Activated effector memory CD4-positive, alpha-beta T cell treated with anti-CD3 and anti-CD28 coated beads, Interleukin-2, amount 50 U/mL, for 16 hours (primary cell): ENCODE measurements at places on chromosomes 7 and 10.

GRCh38 chr10:88944813-88945212 lies 7.8 kb downstream of the ACTA2 start:
- no peak for DNase-seq

DNA sequence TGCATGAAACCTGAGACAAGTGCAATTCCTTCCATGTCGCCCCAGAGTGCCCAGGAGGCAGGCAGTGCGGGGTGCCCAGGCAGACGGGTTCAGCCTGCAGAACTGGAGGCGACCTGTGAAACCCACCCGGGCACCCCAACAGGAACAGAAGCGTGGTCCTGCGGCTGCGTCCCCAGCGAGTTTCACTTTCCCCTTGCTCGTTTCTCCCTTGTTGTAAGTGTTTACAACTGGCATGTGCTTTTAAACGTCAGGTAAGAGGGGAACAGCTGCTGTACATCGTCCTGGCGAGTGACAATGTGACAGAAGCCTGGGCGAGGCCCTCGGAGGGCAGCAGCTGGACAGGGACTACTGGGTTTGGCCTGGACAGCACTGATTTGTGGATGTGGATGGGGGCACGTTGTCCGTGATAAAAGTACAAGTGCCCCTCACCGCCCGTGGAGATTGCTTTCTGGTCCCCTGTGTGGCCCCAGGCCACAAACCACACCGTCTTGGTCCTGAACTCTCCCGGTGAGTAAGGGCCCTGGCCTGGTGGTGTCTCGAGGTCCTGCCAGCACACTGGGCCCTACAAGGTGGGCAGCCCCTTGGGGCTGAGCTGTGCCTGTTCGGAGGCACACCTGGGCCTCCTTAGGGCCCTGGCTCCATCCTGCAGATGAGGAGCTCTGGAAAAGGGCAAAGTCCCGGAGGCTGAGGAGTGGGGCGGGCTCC lies 4.0 kb downstream of the VENTX start:
- no peak for DNase-seq

- DNase-seq = no peak
Observed at GRCh38 chr10:28664369-28664740, 13.0 kb upstream of the BAMBI start.

- no peak for DNase-seq
Observed at GRCh38 chr10:100006243-100006886, 3.4 kb downstream of the DNMBP start.

DNA sequence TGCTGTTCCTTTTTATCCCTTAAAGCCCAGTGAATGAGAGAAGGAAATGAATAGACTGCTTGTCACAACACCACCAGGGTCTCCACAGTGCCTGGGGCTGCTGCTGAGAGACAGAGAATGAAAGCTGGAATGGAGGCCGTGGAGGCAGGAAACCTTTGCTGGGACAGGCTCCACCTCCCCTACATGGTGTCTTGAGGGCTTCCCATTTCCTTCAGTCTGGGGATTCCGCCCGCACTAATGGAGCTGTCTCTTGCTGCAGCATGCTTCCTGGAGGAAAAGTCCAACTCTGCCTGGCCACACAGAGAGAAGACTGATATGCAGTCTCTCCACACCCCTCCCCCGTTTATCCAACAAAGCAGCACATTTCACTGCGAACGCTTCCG lies 54.5 kb downstream of the LRRC4 start:
- no peak for DNase-seq

DNA sequence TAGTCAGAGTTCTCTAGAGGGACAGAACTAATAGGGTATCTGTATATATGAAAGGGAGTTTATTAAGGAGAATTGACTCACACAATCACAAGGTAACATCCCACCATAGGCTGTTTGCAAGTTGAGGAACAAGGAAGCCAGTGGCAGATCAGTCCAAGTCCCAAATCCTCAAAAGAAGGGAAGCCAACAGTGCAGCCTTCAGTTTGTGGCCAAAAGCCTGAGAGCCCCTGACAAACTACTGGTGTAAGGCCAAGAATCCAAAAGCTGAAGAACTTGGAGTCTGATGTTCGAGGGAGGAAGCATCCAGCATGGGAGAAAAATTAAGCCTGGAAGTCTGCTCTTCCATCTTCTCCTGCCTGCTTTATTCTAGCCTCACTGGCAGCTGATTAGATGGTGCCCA lies 1107.2 kb upstream of the CELF2 start:
- no peak for DNase-seq

GRCh38 chr10:114458955-114459354 lies 54.7 kb upstream of the AFAP1L2 start:
- DNase-seq = no peak

DNA sequence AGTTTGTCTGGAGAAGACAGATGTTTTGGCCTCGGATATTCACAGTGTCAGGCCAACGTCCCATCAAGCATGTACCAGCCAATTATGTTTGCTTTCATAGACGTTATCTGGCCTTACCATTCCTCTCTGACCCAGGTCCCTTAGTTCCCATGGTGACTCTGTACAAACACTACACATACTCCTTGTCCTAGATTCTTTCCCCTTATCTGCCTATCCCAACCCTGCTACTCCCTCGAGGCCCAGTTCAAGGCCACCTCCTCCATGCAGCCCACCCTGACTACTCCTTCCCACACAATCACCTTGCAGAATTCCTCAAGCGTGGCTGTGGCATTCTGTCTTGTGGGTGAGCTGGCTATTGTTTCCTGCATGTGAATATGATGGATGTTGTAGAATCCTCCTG lies 155.2 kb downstream of the PRKAG2 start:
- no peak for DNase-seq

DNA sequence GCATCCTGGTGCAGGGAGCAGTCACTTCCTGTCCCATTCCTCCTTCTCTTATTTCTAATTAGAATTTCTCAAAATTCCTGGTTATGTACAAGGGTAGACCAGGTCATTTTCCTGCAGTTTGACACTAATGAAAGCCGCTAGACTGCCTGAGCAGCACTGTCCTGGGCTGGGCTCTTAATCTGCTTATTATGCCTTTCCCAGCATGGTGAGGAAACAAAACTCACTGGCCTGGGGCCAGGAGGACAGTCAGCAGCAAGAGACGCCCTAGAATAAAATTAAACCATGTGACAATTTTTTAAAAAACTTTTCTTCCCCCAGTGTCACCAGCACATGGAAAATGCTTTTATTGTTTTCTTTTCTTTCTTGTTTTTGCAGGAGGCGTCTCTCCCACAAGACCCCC lies 647.5 kb downstream of the TYW1 start:
- DNase-seq = no peak

DNA sequence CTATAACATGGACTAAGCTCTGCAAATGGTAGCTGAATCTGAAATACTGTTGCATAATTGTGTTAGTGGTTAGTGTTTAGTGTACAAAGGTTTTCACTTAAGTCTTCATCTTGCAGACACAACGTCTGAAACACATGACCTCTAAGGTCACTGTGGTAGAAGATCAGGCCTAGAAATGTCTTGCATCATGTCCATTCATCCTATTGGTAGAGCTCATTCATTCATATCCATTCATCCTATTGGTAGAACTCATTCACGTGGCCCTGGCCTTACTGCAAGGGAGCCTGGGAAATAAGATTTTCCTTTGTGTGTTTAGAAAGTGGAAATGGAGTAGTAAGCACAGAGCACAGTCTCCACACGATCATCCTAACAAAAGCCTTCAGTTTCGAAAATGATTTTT lies 485.8 kb downstream of the PLXNA4 start:
- no peak for DNase-seq

DNA sequence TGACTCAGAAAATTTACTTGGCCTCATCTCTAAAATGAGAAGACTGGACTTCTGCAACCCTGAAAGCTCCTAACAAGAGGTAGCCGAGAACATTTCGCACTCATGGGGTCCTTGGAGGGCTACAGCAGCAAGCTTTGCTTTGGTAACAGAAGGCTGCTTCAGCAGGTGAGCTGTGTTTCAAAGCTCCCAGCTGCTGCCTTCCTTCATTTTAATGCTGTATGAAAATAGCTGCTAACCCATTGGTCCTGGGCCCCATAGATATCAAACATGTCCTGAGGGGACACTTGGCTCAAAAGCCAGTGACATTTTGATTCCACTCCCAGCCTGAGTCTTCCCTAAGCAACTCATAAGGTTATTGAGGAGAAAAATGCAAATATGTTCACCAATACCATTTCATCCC lies 14.3 kb upstream of the MALSU1 start:
- DNase-seq = no peak

DNA sequence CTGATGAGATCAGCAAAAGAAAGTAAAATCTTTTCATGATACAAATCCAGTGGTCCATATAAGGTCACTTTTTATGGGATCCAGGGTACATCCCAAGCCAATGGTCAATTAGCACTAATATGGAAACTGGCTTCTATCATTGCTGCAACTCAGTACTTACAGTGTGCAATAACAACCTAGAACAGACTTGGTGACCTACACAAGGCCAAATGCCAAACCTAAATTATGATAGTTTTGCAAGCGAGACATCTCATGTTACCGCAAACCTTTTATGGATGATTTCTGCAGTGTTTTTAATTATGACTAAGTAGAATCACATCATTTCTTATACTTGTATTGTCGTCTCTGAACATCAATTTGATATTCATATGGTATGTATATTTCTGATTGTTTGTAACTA lies 583.5 kb upstream of the SEMA3D start:
- DNase-seq = no peak

GRCh38 chr10:101229266-101230182 lies at the start of gene LBX1:
Gene LBX1, minus strand, starts transcription at chr10:101229463. Its CDS starts 648 bp downstream, at chr10:101228815.
- DNase-seq = no peak

- no peak for DNase-seq
Observed at GRCh38 chr7:20798081-20798693, 11.5 kb upstream of the SP8 start.

DNA sequence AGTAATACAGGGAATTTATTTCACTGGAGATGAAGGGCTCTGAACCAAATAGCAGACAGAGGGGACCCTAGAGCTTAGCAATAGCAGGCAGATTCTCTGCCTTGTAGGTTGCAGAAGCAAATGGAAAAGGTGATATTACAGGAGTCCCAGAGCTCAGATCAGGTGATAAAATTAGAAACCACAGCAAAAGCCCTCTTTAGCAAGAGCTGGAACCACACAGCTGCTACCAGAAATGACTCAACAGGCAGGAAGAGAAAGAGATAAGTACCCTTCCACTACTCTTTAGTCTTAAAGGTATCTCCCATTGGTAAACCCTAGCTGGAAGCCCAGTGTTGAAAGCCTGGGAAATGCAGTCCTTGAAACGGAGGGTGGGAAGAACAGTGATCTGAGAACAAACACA lies 535.6 kb upstream of the GHITM start:
- DNase-seq = no peak

- no peak for DNase-seq
Observed at GRCh38 chr7:27459731-27460053, 203.0 kb downstream of the HIBADH start.

DNA sequence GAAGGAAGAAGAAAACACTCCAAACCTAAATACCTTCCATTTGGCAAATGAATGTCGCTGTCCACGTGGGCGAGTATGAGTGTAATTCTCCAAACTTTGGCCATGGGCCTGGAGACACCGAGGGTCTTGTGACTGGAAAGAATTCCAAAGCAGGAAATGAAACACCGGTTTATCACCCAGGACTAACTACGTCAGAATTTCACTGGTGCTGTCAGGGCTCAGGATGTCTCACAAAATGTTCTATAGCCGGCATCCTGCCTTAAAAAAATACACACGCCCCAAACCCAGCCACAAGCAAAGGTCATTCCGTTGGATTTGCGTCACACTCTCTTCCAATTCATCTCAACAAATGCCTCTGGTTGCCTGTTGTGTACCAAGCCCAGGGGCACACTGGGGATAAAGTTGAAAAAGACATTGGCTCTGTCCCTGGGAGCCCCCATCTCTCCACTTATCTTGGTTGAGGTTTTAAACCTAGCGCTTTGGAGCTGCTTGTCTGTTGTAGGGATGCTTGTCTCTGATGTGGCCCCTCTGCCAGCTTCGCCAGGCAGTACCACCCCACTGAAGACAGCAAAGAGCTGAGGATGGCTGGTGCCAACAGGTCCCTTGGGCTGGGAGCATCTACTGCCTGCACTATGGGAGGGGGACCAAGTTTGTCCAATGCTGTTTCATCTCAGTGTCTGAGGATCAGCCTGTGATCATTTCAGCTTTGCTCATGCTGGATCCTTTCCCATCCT lies 31.2 kb downstream of the GSTO2 start:
- no peak for DNase-seq

GRCh38 chr7:101823596-101823995 lies 6.2 kb downstream of the CUX1 start:
- DNase-seq = no peak

GRCh38 chr7:107591421-107591820 lies 11.4 kb downstream of the BCAP29 start:
- DNase-seq = no peak

- DNase-seq = peak; percentile 58
Observed at GRCh38 chr7:3134745-3135144, 91.1 kb upstream of the CARD11 start.
